ENCODE measurements at places on chromosomes 6 and 20.
A peak's percentile ranks its signal among the peaks of the same experiment; 100 is the strongest.

DNA sequence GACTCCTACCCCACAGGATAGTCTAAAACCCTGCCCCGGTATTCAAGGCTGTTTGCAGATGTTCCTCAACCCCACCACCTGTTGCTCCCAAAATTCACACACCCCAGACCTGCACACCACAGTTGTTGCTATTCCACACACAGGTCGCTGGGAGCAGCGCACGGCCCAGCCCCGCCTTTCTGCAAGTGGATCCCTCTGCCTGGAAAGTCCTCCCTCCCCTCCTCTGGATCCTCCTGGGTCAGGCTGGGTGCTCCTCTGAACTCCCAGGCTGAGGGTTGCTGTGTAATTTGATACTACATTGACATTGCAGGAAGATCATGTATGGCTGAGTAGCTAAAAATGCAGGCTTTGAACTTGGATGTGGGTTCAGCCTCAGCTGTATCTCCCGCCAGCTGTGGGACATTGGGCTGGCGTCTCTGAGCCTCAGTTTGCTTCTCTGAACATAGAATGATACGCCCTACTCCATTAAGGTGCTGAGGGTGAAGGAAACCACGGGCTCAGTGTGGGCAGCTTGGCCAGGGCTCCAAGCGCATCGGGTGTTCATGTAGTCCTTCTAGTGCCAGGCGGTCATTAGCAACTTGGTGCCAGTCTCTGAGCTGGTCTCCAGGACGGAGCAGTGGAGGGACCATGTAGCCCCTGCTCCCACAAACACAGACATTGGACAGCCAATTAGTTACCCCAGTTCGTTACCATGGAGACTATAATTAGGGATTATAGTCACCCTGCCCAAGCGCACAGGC lies 13.9 kb upstream of the CCN5 start:
- peaks cover 2% of the 10 kb centered on the region for H3K27me3 ChIP-seq
- no peaks in the 10 kb centered on the region for H3K36me3 ChIP-seq
- DNase-seq = no peak

GRCh38 chr20:32871627-32872160 lies 13.0 kb downstream of the EFCAB8 start:
- no peak overlapping the region for H3K27ac ChIP-seq
- no peaks in the 10 kb centered on the region for H3K27me3 ChIP-seq
- H3K4me3 ChIP-seq = no peak overlapping the region
- H3K4me1 ChIP-seq = no peaks in the 10 kb centered on the region
- DNase-seq = no peak

- peaks cover 8% of the 10 kb centered on the region for H3K36me3 ChIP-seq
- no peak overlapping the region for H3K27ac ChIP-seq
- no peak for DNase-seq
- H3K4me1 ChIP-seq = peaks cover 2% of the 10 kb centered on the region
Measured at GRCh38 chr6:157139054-157139708, 184.1 kb downstream of the TMEM242 start.

DNA sequence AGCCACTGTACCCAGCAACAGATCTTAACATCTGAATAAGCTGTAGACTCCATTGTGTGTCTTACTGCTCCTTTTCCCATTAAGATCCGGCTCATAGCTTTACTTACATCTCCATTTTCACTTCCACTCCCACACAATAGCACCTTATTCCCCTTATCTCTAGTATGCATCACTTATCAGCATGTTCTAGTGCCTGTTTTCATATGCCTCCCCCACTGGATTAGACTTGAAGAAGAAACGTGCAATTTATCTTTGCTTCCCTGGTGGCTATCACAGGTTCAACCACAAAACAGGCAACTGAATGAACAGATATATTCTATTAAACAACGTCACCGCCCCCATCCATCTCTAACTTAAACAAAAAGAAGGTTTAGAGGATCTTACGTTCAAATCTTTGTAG lies 12.1 kb downstream of the SSR1 start:
- peaks cover 76% of the 10 kb centered on the region for H3K36me3 ChIP-seq
- DNase-seq = no peak
- no peak overlapping the region for H3K4me3 ChIP-seq
- H3K4me1 ChIP-seq = peaks cover 13% of the 10 kb centered on the region
- no peak overlapping the region for H3K27ac ChIP-seq

DNA sequence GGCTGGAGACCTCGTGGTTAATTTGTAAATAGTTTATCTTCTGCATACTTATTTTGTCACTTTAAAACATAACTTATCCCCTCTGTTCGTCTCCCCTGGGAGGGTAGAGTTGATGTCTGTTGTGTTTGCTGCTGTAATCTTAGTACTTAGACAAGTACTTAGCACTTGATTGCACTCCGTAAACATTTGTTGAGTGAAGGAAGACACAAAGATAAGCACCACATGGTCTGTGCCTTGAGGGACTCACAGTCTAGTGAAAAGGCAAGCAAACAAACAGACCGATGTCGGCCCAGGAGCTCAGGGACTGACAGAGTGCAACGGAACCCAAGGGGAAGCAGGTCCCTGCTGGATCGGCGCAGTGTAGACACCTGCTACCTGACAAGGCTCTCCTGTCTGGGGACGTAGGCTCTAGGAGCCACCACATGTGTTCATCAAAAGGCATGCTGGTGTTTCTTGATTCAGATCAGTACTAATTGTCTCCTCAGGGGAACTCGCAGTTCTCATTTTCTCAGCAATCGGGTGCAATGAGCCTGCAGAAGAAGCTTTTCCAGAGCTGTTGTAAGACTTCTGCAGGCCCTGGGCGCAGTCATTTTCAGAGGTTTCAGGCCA lies 31.4 kb downstream of the EDN3 start:
- no peaks in the 10 kb centered on the region for H3K4me1 ChIP-seq
- no peaks in the 10 kb centered on the region for H3K36me3 ChIP-seq
- H3K27ac ChIP-seq = no peak overlapping the region
- H3K27me3 ChIP-seq = peaks cover 13% of the 10 kb centered on the region
- no peak overlapping the region for H3K4me3 ChIP-seq

- H3K27ac ChIP-seq = peak overlapping the region; percentile 12
- H3K27me3 ChIP-seq = peaks cover 9% of the 10 kb centered on the region
- no peak for DNase-seq
- H3K4me3 ChIP-seq = no peak overlapping the region
- no peaks in the 10 kb centered on the region for H3K4me1 ChIP-seq
Measured at GRCh38 chr6:43262000-43262779, 18.9 kb downstream of the TTBK1 start.

Measured in activated CD8-positive, alpha-beta T cell treated with anti-CD3 and anti-CD28 coated beads, Interleukin-2, amount 10 ng/mL, durations not matched to agents 7 days and 5 days (primary cell).